ENCODE measurements at places on chromosomes 7 and 10. TPM values are rescaled to one million over a fixed set of nuclear protein-coding genes. Genes with fewer than 3 reads are reported as not detected.

HYAL4 gene
- not detected for total RNA-seq

CCDC186 gene
- 56.4 TPM for total RNA-seq

AFAP1L2 gene
- total RNA-seq = 24.9 TPM

LEP gene
- total RNA-seq = 0.59 TPM

SCIN gene
- 0.99 TPM for total RNA-seq

FZD1 gene
- total RNA-seq = 15.9 TPM

PRF1 gene
- total RNA-seq = 0.79 TPM

NANOS1 gene
- 3.0 TPM for total RNA-seq

- no peak for DNase-seq
These were observed 27.5 kb upstream of the NPVF start for GRCh38 chr7:25255611-25256332.

DNA sequence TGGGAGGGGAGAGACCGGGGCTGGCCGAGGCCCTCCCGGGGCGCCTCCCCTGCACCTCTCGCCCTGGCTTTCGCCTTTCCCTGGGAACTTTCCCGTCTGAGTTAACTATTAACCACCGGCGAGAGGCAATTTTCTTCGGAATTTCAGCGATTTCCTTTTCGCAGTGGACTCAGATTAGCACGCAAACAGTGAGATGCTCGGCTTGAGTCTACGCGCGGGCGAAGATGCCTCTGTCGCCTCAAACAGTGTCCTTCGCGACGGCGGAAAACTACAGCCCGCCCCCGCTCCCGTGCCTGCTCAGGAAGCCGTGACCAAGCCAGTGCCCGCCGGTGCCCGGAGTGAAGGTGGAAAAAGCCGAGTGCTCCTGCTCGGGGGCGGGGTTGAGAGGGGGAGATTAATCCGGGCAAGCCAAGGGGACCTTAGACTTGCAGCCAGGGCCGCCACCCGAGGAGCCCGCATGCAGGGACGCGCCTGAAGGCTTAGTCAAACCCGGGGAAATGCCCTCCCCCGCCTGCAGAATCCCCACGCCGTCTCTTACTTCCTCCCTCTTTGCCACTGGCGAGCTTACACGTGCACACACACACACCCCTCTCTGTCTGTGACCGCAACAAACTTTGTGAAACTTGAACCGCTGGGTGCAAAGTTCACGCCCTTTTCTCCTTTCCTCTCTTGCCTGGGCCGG lies 14.5 kb upstream of the PAX2 start:
- no peak for DNase-seq

DNA sequence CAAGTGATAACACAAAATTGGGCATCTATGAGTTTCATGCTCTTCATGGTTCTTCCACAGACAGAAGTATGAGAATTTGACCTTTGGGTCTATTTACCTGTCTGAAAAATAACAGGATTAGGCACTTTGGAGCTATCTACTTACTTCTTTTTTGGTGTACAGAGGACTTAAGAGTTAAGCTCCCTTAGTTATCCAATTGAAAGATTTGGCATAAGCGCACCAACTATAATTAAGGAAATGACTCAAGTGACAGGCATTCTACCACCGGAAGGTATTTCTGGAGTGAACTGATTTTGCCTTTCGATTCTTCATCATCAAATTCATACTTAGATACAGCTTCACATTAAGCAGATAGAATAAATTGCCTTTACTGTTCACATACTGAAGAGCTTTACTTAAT lies 43.9 kb downstream of the IFIT5 start:
- DNase-seq = no peak

DNA sequence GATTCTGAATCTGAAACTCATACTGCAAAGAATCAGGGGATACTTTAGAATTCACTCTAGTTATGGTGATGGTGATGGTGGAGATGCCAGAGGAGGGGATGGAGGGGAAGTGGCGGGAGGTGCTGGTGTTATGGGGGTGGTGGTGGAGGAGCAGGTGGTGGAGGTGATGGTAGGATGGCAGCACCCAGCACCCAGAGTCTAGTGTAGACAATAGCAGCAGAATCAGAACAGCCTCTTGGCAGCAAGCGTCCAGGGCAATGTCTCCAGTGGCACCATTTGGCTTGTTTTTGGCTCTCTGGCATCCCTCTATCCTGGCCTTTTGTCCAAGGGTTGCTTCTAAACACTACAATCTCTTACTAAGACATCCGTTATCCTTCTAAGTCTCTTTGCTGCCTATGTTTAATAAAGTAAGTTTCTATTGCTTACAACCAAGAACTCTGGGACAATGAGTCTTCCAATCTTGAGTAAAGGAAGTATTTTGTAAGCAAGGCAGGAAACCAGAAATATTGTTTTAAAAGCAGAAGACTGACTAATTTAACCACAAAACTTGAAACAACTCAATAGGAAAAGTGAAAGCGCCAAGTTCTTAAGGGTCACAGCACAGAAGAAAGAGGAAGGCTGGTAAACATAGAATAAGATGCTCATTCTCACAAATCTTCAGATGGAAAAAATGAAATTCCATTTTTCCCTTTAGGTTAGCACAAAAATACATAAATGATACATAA lies 42.4 kb upstream of the GDF10 start:
- DNase-seq = no peak

GRCh38 chr7:33395340-33395739 lies 266.0 kb downstream of the BBS9 start:
- DNase-seq = no peak

DNA sequence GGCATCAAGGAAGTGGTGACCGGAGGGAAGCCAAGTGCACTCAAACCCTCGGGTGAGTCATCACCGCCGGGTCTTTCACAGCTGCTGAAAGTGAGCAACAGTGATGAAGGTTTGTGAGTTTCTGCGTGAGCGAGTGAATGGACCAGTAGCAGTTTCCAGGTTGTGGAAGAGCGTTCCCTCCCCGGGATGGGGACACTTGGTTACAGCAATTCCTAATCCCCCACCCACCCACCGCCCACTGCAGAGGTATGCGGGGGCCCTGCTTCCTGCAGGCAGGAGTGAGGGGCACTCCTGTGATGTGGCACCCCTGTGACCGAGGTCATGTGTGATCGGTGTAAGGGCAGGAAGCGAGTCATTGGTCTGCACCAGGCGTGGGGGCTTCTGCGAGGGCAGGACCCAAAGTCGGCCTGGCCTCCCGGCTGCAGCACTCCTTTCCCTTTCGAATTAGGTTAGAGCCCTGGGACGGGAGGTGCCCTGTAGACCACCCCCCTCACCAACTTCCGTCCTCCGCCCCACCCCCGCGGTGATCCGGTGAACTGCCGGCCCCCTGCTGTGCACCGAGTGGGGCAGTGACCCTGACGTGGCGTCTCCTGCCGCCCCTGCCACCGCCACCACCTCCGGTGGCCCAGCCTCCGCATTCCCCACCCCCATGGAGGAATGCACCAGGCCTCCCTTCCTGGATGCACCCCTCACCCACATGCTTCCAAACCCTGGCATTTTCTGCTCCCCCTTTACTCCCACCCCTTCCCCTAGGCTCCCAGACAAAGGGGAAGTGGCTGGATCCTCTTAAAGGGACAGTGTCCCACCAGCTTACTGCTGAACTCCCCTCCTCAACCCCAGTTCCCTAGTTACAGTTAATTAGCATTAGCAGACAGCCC lies 10.9 kb downstream of the LIMK1 start:
- no peak for DNase-seq

DNA sequence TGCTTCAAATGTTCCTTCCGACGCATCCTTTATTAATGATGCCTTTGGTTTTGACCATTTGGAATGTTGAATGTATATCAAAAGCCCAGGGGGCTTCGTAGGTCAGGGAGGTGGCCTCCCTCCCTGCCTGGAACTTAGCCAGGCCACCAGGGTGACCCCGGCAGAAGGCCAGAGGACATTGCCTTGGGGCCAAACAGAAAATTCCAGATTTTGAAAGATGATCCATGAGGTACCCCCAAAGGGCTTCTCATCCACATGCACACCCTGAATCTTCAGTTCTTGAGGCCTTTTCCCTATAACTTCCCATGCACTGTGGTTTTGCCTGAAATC lies 171.7 kb downstream of the ADAM12 start:
- DNase-seq = no peak

GRCh38 chr7:92569137-92569536 lies 21.1 kb downstream of the FAM133B start:
- no peak for DNase-seq

DNA sequence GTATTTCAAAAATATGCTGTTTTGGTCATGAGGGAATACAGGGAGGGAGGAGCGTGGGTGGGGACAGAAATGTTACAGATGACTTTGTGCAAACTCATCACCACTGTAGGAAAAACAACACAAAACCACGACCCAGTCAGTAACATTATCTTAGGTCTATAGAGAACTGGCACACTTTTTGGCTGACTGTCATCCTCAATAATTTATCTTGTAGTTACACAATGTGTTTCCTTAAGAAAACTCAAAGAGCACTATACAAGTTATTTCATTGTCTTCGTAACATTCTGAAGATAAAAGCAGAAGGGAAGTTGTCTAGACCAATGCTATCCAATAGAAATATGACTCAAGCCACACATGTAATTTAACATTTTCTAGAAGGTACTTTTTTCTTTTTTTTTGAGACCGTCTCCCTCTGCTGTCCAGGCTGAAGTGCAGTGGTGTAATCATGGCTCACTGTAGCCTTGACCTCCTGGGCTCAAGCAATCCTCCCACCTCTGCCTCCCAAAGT lies 16.9 kb upstream of the CDK14 start:
- DNase-seq = no peak

GRCh38 chr7:156055206-156055822 lies 243.1 kb upstream of the SHH start:
- DNase-seq = no peak

DNA sequence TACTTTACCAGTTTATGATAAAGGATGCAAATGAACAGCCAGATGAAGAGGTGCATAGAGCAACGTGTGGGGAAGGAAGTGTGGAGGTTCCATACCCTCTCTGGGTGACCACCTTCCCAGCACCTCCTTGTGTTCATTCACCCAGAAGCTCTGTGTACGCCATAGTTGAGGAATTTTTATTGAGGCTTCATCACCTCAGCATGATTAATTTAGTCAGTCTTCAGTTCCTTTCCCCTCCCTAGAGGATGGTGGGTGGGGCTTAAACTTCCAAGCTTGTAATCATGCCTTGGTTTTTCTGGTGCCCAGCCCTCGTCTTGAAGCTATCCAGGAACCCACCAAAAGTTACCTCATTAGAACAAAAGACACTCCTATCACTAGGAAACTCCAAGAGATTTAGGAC lies 162.7 kb downstream of the PLCE1 start:
- DNase-seq = no peak

GRCh38 chr10:16314259-16314658 lies 122.6 kb upstream of the PTER start:
- DNase-seq = no peak

GRCh38 chr7:118626739-118627138 lies 402.2 kb downstream of the ANKRD7 start:
- DNase-seq = no peak

GRCh38 chr7:135685306-135686084 lies 23.2 kb downstream of the STMP1 start:
- no peak for DNase-seq

GRCh38 chr10:111137587-111137986 lies 60.8 kb downstream of the ADRA2A start:
- no peak for DNase-seq

- no peak for DNase-seq
These were observed 106.1 kb downstream of the CRPPA start for GRCh38 chr7:16315280-16315679.

DNA sequence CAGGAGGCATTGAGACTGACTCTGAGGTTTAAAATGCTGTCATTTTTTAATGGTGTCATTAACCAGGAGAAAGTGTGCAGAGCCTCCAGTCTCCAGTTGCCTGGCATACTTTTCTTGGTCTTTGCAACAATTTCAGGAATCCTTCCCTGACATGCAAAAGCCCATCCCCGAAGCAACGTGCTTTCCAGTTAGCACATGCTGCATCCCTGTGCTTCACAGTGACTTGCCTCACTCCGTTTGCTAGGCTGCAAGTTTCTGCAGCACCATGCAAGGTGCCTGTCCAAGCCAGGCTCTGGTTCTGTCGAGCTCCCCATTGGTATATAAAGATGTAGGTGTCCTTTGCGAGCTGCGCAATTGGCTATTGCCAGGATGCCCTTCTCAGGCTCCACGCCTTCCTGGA lies 135.0 kb downstream of the GALNT17 start:
- no peak for DNase-seq

GRCh38 chr7:38232502-38233366 lies 40.7 kb downstream of the TARP start:
- no peak for DNase-seq

- no peak for DNase-seq
These were observed 494.0 kb downstream of the TNS3 start for GRCh38 chr7:47087866-47088265.
